ENCODE measurements at places on chromosomes 12 and 14.

DNA sequence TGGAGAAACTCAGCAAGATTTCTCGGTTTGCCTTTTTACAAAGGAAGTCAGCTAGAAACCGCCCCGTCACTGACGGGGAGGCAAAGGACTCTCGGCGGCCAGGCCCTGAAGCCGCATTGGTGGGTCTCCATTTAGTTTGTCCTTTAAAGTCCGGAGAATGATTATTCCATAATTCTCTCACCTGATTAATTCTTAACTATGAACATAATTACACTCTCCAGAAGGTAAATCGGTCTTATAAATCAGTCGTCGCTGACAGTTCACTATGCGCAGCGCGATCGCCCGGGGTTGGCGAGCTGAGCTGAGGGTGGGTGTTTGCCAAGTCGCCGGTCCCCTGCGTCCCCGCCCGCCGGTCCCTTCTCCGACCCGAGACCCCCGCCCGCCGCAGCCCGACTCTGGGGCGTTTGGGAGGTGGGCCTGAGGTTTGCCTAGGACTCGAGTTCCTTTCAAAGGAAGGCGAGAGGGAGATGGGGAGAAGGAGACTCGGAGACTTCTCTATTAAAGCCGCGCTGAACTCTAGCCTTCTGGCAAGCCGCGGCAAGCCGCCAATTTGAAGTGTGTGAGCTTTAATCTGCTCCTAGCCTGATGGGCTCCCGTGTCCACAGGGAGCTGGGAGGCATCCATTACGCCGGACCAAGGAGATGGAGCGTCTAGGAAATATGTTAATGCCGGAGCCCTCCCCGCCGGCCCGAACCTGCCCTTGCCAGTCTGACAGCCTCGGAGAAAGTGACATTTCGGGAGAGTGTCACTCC is 392.9 kb downstream of the NOVA1 start:
- DNase-seq, result no peak

DNA sequence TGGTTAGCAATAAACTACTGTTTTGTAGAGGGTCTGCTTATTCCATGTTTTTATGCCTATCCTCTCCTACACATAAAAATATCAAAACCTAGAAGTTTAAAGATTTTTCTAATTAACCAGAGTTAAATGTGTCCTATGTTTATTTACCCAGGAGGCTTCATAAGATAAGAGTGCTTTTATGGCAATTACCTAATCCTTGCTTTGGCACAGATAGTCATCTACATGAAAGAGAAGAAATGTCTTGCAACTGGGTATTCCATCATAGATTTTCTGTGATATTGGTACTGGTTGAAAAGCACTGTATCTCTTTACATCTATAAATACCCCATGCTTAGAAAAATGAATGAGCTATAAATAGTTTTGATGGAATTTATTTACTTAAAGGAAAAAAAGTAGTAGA is 277.1 kb downstream of the CPNE8 start:
- DNase-seq, result no peak

GRCh38 chr12:89864411-89864810 is 155.8 kb upstream of the ATP2B1 start:
- DNase-seq, result no peak

DNA sequence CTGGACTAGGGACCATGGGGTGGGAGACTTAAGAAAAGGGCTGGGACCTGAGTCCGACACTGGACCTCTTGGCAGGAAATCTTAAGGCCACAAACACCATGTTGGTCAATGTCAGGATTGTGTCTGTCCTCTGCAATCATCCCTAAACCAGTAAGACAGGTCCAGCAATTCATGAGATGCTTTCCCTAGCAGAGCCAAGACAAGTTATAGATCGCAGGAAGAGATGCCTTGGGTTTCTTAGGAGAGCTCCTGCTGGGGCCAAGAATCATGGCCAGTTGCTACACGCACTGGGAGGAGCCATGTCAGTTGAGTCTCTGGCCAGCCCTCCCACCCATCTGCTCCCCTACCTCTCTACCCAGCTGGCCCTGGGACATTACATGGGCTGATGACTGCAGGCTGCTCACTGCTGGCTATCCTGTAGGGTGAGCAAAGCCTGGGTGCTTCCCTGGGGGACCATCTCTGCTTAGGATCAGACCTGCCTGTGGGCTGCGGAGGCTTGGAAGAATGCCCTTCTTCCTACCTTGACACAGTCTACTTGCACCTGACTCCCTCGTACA is 14.2 kb downstream of the PLEKHH1 start:
- DNase-seq, result no peak

- DNase-seq, result no peak
Observed at GRCh38 chr12:106113824-106114446, 24.8 kb downstream of the NUAK1 start.

DNA sequence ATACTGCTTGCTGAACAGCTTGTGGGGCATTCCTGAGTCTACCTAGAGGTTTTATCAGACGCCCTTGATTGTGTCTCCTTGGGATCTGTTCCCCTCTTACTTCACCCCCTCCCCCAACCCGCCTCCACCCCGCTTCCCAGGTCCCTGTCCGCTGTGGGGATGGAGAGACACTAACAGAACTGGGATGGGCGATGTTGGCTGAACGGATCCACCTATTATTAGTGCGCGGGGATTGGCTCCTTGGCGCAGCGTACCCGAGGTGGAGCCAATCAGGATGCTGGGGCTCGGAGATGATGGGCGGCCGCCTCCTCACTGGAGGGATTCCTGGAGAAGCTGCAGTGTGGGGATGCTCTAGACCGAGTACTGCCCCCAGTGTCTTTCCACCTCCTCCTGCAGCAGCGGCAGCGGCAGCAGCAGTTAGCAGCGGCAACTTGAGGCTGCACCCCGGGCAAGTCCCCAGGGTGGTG is at the start of gene SYT1:
Gene SYT1 (plus strand): TSS at position 372 of the 467 bp plus-strand sequence.
- DNase-seq, result no peak

- no peak for DNase-seq
Observed at GRCh38 chr14:73741876-73742519, 27.8 kb upstream of the PNMA1 start.

GRCh38 chr12:49867570-49868341 is 24.9 kb upstream of the BCDIN3D start:
- no peak for DNase-seq

GRCh38 chr12:96044943-96045290 is 9.5 kb upstream of the LTA4H start:
- DNase-seq, result no peak

DNA sequence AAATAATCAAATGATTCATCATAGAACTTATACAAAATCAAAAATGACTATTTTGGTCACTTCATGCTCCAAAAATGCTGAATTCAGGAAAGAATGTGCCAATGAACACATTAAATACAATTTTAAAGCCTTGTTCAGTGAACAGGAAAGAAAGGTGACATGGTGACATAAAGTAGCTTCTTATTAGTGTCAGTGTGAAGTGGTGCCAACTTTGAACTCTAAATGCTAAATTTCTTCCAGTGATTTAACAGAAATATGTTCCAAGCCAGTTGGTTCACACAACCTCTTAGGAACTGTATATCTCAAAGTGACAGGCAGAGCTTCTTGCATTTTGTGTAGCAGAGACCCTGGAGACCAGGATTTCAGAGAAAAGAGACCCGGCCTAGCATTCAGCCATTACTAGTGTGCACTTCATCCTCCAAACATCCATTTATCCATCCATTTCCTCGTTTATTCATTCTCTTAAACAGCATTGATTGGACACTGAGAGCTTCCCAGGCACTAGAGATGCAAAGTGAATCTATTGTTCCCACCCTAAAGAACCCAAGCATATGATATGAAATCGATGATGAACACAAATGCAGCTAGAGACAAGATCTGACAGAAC is 95.2 kb downstream of the FAR2 start:
- no peak for DNase-seq

- no peak for DNase-seq
Observed at GRCh38 chr14:100882991-100883788, 20.3 kb downstream of the RTL1 start.

DNA sequence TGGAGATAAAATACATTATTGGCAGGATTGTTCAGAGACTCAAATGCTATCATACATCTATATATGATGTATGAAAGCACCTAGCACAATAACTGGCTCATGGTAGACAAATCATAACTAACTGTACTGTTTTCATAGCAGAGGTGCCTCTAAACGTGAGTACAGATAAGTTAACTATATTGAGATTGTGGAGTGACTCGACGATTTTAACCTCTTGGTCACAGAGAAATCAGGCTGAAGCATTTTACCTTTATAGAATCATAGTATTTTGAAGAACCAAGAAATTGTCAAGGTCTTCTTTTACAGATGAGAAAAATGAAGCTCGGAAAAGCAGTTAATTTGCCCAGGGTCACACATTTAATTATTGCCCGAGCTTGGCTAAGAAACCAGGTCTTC is 666 bp upstream of the DERA start:
- DNase-seq, result no peak

- no peak for DNase-seq
Observed at GRCh38 chr12:5807514-5808219, 137.4 kb downstream of the ANO2 start.

Measured in esophagus squamous epithelium (tissue), 5 donors.